Retina (tissue), 1 donor: ENCODE measurements at places on chromosomes 5 and 9.

GRCh38 chr5:1948663-1949191, 66.0 kb upstream of the IRX4 start:
- no peak for DNase-seq

DNA sequence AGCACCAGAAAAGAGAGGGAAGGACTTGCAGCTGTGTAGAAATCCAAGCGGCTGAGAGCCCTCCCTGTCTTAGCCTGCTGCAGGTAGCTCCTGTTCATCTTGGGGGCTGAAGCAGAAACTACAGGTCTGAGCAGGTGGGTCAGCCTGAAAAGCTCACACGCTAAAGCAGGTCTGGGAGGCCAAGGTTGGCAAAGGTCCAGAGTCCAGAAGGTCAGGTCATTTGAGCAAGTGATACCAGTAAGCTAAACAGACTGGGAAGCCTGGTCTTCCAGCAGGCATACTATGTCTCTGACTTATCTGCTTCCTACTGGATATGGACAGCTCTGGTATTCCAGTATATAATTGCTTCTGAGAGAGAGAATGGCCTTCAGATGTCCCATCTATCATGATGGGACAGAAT, 26.2 kb downstream of the PTCD2 start:
- no peak for DNase-seq

DNA sequence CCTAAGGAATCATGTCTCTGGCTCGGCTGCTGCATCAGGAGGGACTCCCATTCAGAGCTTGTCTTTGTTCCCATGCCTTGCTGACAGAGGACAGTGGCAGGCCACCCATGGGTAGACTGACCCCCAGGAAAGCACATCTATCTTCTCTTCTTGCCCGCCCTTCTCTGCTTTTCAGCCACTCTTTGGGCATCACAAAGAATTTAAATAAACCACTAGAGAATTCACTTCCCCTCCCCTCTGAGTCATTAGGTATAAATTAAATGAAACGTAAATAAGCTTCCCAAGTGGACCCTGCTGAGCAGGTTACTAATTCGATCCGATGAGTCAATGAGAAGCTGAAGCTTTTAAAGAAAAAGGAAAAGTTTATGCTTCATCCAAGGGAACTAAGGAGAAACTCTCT, 97.0 kb downstream of the DRD1 start:
- no peak for DNase-seq

GRCh38 chr5:138360941-138361452, 8.5 kb downstream of the KDM3B start:
- no peak for DNase-seq

GRCh38 chr5:83512061-83512745, 40.7 kb downstream of the VCAN start:
- DNase-seq, result no peak

GRCh38 chr5:94775088-94775487, 156.6 kb downstream of the SLF1 start:
- no peak for DNase-seq

DNA sequence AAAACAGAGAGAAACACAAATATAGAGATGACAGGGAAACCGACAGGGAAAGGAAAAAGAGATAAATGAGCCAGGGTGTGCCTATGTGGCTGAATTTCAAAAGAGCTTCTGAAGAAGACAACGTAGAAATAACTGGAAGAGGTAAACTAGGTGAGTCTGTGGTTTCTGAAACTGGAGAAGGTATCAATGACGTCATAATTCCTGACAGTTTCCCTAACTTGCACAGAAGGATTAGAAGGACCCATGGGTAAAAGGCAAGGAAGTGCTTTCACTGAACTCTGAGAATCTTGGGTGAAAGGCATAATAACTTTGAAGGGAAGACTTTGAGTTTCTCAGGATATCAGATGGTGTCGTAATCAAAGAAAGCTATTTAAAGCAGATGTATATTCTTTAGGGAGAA, 790.8 kb upstream of the NUDT12 start:
- no peak for DNase-seq

DNA sequence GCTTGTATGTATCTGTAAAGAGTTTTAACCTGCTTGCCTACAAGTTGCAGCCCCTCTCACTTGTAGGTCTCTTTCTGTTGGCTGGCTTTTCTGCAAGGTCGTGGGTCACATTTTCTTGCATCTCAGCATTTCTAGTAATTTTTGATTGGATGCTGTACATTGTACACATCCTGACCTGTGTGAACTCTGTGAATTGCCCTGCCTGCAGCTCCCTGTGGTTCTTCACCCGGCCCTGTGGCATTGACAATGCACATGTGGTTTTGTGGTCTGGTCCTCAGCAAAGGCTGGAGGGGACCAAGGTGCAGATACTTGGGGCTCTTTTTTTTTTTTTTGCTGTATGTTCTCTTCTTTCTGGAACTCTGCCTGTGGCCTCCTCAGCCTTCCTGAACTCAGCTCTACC, 53.6 kb downstream of the WNK2 start:
- DNase-seq, result no peak

DNA sequence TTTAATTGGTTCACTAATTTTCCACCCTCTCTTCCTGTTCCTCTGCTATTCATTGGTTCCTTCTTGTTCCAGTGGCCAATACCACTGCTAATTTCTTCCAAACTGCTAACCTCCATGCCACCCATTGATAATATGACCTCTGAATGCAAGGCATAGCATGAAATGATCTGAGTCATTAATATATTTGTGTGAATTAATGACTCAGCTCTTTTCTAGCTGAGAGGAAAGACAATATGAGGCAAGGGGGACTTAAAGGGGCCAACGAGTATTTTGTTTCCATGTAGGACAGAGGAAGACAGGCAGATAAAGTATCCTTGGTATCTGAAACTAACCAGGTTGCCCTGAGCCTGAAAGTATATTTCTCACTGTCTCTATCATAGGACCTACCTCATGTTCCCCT, 154.3 kb upstream of the BRINP1 start:
- DNase-seq, result no peak

- DNase-seq, result no peak
These were observed 130.6 kb downstream of the MYO10 start for GRCh38 chr5:16805486-16805885.

DNA sequence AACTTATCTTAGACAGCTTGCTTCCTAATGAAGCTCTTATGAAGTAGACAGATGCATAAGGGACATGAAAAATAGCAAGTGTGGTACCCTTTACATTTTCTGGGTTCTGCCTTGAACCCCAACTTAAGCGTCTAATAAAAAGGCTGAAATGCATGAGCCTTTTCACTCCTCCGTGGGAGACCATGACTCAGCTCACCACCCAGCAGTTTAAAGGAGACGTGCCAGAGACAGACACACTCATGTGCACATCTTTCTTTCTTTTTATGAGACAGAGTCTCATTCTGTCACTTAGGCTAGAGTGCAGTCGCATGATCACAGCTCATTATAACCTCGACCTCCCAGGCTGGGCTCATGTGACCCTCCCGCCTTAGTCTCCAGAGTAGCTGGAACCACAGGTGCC, 22.3 kb downstream of the CTXN3 start:
- DNase-seq, result no peak

DNA sequence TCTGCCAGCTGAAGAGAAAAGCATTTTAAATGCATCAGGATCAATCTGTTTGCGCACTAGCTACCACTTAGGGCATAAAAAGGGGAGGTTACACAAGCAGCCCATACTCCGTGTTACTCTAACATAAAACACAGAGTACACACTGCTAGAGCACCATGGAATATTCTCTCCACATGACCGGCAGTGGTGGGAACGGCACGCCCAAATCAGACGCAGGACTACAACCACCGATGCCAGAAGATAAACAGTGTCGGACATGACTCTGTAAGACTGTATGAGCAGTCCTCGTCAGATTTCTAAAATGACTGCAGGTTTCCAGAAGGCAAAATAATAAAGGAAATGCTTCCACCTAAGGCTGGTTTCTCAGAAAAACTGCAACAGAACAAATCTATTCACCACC, 40.0 kb downstream of the CDK5RAP2 start:
- DNase-seq, result no peak

GRCh38 chr5:14745188-14745563, 80.7 kb downstream of the OTULIN start:
- DNase-seq, result no peak

DNA sequence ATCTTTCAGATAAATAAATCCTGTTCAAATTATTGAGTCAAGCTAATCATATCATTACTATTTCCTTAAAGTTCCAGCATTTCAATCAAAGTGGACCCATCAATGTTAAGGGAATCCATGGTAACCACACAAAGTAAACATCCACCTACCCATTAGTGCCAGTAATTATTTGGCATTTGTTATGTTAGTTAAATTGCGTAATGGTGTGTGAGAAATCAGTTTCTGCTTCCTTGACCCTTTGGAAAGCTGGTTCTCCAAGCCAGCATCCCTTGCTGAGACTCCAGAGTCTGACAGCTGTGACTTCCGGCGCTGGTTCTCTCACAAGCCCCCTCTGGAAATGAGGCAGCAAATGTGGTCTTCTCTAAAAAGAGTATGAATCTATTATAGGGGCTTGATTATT, 308.6 kb upstream of the EFNA5 start:
- peak; percentile 54 for DNase-seq

- DNase-seq, result no peak
These were observed 37.5 kb downstream of the MAMDC2 start for GRCh38 chr9:70081120-70081495.

- DNase-seq, result no peak
These were observed 52.7 kb upstream of the ERCC6L2 start for GRCh38 chr9:95822583-95823431.

DNA sequence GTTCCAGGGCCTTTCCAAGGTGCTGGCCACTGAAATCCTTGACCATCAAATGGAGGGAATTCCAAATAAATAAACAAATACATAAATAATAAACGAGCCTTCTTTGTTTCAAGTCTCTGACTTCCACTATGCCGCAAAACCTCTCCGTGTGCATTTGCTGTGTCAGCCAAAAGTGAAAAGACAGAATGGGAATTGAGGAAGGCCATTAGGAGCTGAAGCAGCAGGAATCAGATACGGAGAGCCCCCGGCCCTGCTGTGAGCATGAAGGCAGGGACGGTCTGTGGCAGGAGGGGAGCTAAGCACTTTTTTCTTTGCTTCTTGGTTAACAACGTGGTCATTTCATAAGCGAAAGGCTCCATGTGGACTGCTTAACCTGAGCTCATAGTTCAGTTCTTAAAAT, 26.1 kb downstream of the PLPPR1 start:
- DNase-seq, result peak; percentile 62

DNA sequence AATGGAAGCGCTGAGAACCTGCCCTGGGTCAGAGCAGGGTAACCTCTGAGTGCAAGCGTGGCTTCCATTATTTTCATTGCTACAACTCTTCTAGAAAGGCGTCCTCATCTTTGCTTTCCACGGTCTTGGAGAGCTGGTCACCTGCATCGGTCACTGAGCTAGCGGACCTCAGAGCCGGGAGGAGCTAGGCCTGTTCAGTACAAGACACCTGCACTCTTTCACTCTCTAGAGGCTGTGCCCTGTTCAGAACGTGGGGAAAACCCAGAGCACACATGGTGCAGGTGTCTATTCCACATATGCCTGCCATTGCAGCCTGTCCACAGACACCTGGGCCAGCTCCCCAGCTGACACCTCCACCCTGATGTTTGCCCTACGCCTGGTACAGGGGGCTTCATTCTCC, 147.8 kb upstream of the IRX2 start:
- no peak for DNase-seq

DNA sequence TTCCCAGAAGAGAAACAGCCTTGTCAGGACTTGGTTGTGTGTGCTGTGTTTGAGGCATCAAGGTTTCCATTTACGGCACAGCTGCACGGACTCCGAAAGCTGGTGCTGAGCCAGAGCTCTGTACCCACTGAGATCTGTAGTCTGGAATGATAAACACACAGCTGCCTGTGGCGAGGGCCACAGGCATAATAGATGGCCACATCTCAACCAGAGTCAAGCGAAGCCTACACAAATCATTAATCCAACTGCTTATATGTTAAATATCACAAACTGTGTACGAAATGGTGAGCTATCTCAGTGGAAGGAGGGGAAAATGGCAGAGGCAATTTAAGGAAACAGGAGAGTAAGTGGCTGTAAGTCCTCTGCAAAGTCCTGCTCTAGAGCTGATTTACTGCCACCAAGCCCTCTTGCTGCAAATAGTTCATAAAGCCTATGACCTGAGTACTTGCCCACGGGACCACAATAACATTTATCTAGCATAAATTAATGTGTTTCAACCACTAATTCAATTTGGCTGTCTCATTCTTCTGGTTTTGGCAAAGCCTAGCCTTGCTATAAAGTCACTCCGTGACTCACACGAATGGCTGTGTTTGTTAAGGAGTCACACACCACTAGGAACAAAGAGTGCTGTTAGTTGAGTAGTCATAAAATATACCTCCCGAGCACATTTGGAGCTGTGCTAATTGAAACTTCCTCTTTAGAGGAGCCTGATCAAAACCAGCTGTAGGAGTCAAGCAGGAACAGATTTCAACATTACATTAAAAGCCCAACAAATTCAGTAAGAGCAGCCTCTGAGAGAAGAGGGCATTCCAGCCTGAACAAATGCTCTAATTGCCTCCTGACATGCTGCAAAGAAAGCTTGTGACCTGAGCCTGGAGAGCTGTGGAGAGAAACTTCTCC, 738.6 kb upstream of the ZNF608 start:
- peak; percentile 32 for DNase-seq

DNA sequence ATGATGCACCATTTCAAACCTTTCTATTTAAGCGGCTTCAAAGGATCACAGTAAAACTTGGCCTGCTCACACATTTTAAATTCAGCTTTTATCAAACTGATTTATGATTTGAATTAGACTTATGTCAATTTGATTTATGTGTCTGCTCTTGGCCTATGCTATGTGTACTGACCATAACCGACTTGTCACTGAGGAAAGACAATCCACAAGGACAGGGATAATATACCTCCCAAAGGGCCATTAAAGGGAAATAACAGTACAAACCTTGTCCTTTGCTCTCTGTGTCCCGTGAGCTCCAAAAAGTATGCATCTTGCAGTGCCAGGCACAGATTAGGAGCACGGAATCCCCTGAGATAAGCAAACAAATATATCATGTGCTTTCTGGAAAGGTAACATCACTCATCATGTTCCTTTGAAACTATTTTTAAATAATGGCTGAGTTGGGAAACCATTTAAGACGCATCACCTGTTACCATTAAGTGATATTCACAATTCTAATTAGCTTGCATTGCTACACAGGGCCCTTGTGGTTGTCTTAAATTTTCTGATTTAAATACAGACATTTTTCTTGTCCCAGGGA, 31.9 kb upstream of the FTMT start:
- DNase-seq, result no peak

DNA sequence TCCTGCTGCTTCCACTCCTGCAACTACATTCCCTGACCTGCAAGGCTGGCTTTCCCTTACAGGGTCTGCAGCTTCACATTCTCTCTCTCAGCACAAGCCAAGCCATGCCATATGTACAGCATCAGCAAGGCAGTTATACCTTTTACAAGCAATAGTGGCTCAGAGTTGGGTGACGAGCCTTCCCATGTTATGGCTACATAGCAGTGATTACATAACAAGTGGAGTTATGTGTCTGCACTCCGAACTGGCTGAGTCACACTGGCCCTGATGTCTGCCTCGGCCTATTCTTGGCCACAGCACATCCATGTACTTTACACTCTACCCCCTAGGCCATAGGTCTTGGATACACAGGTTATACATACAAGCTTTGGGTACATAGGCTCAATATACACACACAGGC, 52.0 kb upstream of the SNCAIP start:
- DNase-seq, result no peak
